Neural progenitor cell (in vitro differentiated cells): ENCODE measurements at places on chromosomes 5 and 9. TPM values are rescaled to one million over a fixed set of nuclear protein-coding genes. Genes with fewer than 3 reads are reported as not detected.

Gene C5orf52
- not detected in 2 replicates for total RNA-seq

DNA sequence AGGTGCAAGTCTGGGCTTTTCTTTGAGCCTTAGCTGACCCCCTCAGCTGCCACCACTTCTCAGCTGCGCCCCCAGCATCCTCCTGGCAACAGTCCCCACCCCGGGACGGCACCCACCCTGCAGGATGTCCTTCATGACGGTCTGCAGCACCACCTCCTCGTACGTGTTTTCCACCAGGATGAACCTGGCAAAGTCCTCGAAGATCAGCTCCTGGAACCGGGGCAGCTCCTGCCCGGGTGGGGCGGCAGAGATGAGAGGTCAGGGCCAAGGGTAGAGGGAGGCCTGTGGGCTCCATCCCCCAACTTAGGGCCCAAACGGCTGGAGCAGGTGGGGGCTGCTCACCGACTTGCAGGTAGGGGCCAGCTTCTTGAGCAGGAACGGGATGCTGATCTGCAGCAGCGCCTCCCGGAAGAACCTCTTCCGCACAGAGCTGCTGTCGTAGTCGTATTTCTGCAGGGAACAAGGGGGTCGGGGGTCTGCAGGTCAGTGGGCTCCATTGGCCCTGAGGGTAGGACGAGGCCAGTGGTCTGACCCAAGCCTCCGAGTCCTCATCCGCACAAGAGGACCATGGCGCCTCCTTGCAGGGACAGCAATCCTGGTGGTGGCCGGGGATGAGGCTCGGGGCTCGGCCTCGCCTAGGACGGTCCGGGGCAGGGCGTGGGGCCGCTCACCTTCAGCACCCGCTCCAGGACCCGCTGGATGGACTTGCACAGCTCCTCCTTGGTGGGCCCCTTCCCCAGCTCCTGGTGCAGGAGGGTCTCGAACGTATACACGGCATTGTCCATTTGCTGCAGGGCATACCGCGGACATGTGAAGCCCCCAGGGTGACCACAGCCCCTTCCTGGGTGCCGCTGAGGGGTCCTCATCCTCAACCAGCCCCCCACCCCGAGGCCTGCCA lies 56.7 kb downstream of the LRSAM1 start:
- no peak for DNase-seq

GRCh38 chr9:104025945-104026344 lies 68.2 kb upstream of the SMC2 start:
- no peak for DNase-seq

- no peak for DNase-seq
Observed at GRCh38 chr9:105438141-105438806, 9.6 kb upstream of the FSD1L start.

Gene MYOZ3
- 0.43 and 0.90 TPM in 2 replicates for total RNA-seq

- DNase-seq, result no peak
Observed at GRCh38 chr9:124580186-124580585, 73.0 kb upstream of the NR5A1 start.

Gene OCLN
- total RNA-seq, result 57.7 and 67.5 TPM in 2 replicates

DNA sequence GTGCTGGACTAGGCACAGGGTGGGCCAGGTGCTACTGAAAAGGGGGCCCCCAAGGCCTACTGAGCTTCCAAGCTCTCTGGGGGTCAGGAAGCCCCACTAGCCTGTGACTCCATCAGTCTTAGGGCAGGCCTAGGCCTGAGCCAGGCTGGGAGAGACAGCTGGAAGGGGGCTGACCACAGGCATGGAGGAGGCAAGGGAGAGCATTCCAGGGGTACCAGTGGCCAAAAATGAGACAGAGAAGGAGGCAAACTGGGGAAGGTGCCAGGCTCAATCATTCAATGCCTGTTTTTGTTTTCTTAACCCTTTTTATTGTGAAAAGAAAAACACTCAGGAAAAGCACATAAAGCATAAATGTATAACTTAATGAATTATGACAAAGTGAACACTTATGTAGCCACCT lies 26.2 kb upstream of the TCF7 start:
- DNase-seq, result no peak

DNA sequence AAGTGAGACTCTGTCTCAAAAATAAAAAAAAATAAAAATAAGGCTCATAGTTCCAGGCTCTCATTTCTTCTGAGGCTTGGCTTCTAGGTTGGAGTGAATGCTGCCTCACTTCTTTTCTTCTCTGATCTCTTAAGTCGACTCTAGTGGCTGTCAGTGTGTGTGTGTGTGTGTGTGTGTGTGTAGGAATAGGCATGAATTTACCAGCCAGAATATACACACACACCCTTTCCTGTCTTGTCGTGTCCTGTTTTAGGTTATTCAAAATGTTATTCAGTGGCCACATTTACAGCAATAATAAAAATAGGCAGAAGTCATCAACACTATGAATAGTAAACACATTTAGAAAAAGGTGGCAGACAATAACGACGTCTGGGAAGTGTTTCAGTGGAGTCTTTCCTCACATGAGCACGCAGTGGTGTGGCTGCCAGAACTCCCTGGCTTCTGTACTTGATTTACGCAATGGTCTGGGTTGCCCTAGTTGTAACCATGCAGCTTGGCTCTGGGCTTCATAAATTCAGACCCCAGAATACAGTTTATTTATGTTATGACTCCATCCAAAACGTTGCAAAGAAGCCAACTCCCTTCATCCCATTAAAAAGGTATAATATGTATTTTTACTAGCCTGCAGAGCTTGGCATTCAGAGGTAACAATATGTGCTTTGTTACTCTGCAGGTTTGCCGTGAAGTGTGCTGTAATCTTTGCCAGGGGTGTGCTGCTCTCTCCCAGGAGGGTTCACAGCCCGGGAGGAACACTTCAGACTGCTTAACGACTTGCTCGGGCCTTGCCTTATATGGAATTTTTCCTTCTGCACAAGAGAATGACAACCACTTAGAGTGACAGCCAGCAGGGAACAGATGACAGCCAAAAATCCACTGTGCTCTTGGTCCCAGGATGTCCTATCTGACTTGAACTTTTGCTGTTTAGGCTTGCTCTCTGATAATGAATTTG lies 34.4 kb upstream of the PALM2AKAP2 start:
- DNase-seq, result peak; percentile 56

Gene PCDHGA2
- total RNA-seq, result 0.37 and 0.71 TPM in 2 replicates

Gene SGTB
- total RNA-seq, result 5.5 and 6.8 TPM in 2 replicates

DNA sequence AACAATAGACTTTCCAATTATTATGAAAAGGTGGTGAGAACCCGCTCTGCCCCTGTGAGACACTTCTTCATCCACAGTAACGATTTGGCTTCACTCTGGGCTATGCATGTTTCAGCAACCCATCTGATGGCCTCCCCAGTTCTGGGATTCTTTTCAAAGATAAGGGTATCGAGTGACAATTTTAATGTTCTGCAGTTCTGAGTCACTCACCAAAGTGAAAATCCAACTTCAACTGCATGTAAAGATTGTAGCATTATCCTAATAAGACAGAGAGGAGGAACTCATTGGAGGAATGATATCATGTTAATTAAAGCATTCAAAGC lies 1078.3 kb upstream of the SEMA6A start:
- no peak for DNase-seq

- no peak for DNase-seq
Observed at GRCh38 chr5:106127341-106127781, 1543.4 kb downstream of the EFNA5 start.

- no peak for DNase-seq
Observed at GRCh38 chr5:57947181-57947580, 464.6 kb upstream of the ACTBL2 start.

DNA sequence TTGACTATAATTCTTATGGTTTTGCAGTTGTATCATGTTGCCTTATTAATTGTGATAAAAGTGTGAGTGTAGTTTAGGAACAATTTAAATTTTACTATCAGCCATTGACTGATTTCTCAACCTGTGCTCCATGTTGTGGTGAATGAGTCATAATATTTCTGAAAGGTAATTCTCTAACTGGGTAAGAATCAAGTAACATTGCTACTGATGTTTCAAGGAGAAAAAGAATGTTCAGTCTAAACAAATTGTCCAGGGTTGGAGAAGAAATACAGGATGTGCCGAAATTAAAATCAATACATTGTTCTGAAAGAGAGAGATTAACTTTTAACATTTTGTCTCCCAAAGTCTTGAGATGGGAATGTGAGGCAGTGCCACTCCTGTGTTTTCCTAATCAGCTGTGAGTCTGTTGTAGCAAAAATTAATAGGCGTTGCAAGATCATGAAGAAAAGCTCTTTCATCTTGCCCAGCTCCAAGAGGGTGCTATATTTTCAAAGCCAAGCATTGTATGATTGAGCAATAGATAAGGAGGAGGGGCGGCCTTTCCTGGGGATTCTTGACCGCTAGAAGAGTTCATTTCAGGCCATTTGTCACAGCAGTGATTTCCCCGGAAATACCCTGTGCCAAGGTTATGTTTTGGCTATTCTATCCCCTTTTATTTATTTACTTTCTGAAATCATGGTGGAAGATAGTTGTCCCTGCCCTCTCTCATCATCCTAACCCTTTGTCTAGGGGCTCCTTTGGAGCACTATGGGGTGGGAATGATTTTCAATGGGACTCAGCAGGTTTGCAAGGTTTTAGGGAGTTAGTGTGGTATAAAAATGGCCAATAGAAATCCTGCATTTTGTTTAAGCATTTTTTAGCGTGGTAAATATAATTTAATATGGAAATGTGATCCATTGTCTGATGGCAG lies 151.6 kb downstream of the FOCAD start:
- no peak for DNase-seq

Gene CCNO
- 0.93 TPM in 1 of 2 replicates, not detected in the other for total RNA-seq

DNA sequence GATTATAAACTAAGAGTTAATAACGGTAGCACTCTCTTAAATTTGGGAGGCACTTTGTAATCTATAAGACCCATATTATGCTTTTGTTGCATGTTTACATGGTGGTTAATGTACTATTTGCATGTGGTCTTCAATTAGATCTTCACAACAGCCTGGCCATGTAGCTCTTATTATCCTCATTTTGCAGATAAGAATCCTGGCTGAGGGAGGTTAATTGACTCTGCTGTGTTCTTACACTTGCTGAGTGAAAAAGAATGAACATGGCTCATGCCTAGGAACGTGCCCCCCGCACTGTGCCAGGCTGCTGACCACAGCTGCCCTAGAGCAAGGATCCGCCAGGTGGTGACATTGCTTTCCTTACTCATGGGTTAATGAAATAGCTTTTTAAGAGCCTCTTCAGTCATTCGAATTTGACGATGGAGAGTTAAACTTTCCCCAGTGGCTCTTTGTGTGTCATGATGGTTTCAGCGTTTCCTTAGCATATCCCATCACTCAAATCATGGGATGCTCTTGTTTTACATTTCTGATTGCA lies 97.9 kb downstream of the CDH6 start:
- DNase-seq, result peak; percentile 14

Gene TAF1L
- not detected in 2 replicates for total RNA-seq
